ENCODE measurements at places on chromosomes 2 and 18.

DNA sequence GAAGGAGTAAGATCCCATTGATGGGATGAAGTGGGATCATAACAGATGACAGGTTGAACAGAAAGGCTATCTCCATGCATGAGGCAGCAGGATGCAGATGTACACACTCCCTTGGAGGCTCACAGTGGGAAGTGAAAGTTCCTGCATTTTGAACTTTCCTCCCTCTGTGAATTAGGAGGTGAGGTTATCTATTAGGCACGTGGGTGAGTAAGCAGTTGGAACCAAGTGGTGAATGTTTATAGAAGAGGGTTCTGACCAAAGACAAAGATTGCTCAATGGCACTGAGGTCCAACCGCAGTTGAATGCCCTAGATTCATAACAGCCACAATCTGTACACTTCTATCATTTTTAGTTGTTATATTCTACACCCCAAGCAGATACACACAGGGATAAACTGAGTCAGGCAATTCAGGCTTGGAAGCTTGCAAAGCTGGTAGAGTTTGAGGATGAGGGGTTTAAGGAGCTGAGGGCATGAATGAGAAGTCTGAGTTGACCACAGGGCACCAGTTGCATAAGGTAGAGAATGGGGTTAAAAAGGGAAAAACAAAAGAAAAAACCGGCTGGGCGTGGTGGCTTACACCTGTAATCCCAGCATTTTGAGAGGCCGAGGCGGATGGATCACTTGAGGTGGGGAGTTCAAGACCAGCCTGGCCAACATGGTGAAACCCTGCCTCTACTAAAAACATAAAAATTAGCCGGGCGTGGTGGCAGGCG lies 7.1 kb upstream of the KCMF1 start:
- peak; percentile 56 for DNase-seq

DNA sequence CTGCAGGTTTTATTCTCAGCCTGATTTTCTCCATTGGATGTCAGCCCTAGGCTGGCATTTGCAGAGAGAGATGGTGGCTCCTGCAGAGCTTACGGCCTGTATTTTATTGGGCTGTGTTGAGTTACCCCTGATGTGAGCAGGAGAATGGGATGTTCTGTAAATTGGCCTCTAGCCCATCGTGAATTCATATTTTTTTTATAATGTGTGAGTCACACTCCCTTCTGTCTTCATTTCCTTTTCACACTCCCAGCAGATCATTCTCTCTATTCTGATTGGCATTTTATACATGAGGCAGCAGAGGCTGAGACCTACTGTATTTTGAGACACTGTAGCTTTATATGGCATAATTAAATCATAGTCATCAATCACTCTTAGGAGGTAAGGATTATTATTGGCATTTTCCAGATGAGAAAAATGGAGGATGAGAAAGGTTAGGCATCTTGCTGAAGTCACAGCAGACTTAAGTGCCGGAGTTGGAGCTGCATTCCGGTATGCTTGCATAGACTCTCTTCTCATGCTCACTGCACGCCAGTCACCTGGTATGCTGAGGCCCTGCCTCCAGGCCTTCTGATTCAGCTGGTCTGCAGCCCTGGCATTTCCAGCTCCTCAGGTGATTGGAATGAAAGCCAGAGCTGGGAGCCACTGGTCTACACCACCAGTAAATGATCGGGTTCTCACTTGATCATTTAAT lies 142.4 kb downstream of the NEDD4L start:
- DNase-seq, result peak; percentile 24

DNA sequence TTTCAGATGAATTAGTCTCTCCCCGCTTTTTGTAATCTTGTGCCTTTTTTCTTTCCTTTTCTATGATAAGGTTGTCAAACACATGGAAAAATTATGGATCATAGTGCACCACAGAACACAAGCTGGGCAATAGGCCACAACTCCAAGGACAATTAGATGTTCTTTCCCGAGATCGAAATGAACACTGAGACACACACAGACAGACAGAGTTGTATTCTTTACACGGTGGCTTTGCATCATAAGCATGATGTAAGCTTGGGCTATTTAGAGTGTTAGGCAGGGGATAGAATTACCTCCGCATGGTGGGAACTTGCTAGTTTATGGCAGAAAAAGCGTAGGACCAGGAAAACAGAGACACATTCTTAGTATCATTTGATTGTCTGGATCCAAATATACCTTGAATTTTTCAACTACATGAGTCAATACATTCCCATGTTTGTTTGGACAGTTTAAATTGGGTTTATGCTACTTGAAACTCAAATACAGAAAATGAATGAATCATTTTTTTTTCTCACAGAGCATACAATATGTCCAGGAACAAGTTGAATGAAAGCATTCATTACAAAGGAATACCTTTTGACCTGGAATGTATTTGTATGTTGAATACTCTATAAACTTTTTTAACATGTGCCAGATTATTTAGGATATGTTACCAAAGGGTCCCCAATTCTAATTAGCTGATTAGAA lies 1611.5 kb upstream of the TMEFF2 start:
- DNase-seq, result no peak

GRCh38 chr18:39751921-39752320 lies 2186.3 kb upstream of the CELF4 start:
- no peak for DNase-seq

DNA sequence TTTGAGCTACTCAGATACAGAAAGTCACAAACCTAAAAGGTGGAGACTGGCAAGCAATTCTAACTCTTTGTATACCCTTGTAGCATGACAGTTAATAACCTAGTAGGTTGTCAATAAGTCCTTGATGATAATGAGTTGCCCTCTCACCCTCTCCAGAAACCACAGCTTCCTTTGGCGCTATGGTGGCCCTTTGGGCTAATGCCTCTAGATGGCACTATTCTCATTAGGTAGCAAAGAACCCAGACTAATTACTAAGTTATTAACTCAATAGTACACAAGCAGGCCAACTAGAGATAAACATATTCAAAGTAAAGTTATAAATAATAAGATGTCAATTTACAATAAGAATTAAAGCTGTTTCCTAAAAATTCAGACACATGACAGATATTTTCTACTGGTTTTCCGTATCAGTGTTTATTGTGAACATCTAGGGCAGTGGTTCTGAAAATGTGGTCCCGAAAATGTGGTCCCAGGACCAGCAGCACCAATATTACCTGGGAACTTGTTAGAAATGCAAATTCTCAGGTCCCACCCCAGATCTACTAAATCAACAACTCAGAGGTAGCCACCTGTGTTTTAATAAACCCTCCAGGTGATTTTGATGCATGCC lies 41.1 kb downstream of the LDAH start:
- no peak for DNase-seq

GRCh38 chr18:41703744-41704530 lies 251.1 kb upstream of the PIK3C3 start:
- peak; percentile 17 for DNase-seq

DNA sequence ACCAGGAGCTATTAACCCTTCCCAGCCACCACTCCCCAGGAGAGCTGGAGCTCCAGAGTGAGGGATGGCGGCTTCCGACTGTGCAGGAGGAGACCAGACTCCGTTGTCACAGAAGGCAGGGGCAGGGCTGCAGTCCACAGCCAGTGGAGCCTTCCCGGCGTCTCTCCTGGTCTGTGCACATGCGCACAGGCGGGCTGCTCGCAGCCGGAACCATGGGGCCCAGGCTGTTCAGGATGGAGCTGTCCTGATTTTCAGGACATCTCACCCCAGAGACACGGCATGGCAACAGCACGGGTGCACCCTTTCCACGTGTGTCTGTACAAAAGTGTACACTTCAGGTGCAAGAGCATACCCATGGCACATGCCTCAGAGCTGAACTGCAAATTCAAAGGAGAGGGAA lies 28.9 kb downstream of the EIPR1 start:
- DNase-seq, result no peak

DNA sequence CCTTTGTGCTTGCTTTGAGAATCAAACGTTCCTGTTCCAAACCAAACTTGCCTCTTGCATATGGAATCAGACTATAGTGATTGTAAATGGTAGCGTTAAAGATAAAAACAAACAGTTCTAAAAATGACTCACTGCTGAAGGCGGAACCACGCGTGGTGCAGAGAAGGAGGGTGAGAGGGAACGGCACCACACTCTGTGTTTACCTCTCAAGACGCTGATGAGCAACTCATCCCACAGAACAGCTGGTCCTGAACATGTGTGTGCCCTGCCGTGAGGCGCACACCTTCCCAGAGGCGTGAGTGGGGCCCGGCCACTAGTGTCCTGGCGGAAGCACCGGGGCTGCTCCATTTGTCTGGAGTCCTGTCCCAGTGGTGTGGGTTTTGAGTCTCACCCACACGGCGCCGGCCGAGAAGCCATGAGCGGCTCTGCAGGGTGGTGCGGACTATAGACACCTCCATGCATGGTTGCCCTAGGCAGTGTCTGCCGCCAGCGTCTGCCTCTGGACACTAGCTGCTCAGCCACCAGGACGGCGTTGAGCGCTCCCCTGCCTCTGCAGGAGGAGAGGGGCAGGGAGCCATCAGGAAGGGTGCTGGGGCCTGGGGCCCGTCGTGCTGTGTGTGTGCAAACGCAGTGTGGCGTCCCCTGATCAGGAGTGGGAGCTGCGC lies 52.1 kb downstream of the NFATC1 start:
- no peak for DNase-seq

DNA sequence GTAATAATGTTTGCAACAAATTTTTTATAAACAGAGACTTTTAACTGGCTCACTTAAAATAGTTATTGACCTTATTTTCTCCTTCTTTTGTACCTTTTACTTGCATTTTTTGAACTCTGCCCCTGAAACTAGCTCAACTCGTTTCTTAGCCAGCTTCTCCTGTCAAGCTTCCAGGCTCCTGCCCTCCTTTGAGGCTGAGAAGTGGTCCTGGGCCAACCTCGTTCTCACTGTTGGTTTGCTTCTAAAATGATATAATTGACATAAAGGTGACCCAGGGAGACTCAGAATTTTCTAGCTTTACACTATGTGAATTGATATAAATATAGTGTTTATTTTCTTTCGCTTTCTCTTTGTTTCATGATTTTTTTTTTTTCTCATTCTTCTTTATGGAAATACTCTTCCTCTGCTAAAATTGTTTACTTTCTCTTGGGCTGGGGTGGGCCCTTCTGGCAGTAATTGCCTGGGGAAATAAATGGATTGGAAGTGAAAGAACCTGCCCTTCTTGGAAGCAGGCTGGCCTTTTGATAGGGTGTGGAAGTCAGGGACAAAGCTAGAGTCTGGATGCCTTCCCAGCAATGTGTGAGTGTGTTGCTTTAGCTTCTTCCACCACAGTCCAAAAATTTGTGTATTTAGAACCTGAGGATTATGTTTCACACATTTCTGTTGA lies 30.7 kb downstream of the GPD2 start:
- peak; percentile 25 for DNase-seq

GRCh38 chr2:170222842-170223241 lies 44.9 kb downstream of the MYO3B start:
- DNase-seq, result no peak

DNA sequence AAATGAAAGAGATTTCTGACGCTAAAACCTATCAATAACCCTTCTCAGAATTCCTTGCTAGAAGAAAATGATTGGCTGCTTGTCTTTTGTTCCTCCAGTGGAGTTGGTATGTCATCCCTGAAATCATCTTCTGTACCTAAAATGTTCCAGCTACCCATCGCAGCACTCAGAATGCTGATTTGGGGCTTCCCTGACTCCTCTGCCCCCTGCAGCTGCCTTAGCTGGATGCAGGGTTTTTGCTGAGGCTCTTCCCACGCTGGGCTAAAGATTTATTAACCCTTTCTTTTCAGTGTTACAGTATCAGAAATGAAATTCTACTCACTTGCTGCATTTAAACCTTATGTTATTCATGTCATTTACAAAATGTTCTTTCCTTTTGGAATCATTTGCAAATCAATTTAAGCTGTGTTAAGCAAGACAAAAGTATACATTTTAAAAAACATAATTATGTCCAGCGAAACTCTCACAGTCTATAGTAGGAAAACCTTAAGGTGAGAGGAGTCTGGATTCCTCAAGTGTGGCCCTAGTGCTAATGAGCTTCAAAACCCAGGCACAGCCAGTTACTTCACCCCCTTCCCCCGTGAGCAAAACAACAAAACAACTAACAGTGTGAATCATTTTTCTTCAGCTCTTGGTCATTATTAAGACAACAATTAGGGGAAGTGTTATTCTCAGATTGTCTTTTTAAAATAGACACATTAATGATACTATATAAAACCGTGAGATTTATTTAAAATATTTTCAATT lies 32.8 kb downstream of the PKP4 start:
- DNase-seq, result no peak

DNA sequence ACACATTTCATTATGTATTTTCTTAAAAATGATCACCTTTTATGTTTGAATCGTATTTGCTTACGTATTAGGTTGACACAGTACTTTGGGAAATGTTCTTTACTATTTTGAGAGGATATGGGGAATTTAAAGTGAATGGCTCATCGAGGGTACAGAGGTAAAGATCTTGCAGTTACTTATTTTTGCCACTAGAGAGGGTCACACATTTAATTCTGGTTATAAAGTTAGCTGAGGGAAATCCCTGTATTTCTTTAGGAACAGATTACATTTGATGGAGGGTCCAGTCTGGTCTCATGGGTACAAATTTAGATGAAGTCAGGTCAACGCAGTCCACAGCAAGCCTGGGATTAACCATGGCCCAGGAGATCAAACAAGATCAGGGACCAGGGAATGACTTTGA lies 24.5 kb downstream of the DYNC2LI1 start:
- no peak for DNase-seq

- DNase-seq, result no peak
Observed at GRCh38 chr18:74256190-74256589, 35.6 kb downstream of the CYB5A start.

GRCh38 chr2:43349904-43350303 lies 123.5 kb upstream of the ZFP36L2 start:
- DNase-seq, result no peak

DNA sequence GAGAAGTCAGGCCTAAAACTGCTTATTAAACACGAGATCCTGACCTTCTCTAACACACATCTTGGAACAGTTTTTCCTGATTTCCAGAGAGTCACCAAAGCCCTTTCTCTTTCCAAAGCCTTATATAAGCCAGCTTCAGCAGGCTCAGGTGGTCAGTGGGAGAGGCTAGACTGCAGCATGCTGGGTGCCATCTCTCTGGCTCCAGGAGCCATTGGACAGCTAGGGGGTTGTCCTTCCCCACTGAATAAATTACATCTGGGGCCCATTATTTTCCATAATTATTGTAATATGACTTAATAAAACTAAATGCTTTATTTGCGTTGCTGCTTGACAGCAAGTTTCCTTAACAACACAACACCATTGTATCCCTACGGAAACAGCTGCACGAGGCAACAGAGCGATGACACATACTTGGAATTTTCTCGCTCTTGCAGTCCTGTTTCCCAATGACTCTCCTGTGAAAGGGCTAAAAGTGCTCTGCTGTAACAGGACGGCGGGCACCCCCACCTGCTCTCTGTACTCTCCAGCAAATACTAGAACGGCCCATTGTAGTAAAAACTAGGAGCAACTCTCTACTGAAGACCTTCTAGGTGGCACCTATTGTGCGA lies 160.6 kb downstream of the RNF144A start:
- no peak for DNase-seq
